Activated naive CD8-positive, alpha-beta T cell treated with anti-CD3 and anti-CD28 coated beads, Interleukin-2, amount 50 U/mL, for 24 hours (primary cell): ENCODE measurements at places on chromosomes 7 and 10.
A peak's percentile ranks its signal among the peaks of the same experiment; 100 is the strongest.

DNA sequence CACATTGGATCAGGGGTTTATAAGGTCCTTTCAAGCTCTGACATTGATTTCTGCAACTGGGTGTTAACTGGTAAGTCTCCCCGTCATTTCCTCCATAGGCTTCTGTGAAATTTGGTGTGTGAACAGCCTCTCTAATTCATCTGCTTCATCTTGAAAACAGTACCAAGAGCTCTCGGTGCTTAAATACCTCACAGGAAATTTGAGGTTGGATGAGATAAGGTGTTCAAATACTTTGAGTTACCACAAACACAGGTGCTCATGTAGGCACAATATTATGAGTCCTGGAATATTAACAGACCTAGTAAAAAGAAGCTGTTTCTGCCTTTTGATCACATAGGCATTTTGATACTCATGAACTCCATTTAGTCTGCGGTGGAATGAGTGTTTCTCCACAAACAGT, 85.2 kb downstream of the RTKN2 start:
- no peaks in the 10 kb centered on the region for H3K27me3 ChIP-seq
- H3K4me3 ChIP-seq, result peak overlapping the region; percentile 41
- H3K4me1 ChIP-seq, result peaks cover 80% of the 10 kb centered on the region
- no peak for DNase-seq
- H3K27ac ChIP-seq, result peak overlapping the region; percentile 98

- no peak overlapping the region for H3K4me3 ChIP-seq
- H3K27ac ChIP-seq, result no peak overlapping the region
- no peaks in the 10 kb centered on the region for H3K4me1 ChIP-seq
- no peak for DNase-seq
- no peaks in the 10 kb centered on the region for H3K27me3 ChIP-seq
- no peaks in the 10 kb centered on the region for H3K36me3 ChIP-seq
Observed at GRCh38 chr7:7125963-7126362, 56.4 kb upstream of the C1GALT1 start.

GRCh38 chr7:100655908-100656674, at the start of gene ACTL6B:
Gene ACTL6B, minus strand, starts transcription at chr7:100656448. Its CDS starts 94 bp downstream, at chr7:100656354.
- DNase-seq, result peak; percentile 68
- peaks cover 49% of the 10 kb centered on the region for H3K27me3 ChIP-seq
- H3K4me1 ChIP-seq, result no peaks in the 10 kb centered on the region
- no peak within 1 kb of the TSS for H3K4me3 ChIP-seq

DNA sequence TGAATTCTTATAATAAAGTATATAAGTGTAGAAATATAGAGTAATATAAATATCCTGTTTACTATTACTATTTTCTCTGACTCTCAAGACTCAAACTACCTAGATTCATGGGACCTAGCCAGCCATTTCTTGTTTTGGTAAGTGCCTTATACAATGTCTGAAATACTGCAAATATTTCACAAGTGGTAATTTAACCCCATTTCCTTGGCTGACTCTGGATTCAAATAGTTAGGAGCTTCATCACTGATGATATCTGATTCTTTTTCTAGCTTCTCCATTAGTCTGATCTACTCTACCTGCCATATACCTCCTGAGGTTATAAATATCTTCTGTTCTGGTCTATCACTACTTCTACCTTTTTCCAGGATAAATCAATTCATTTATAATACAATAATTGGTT, 6.4 kb upstream of the RALA start:
- H3K4me1 ChIP-seq, result peaks cover 7% of the 10 kb centered on the region
- H3K4me3 ChIP-seq, result no peak overlapping the region
- peaks cover 3% of the 10 kb centered on the region for H3K27me3 ChIP-seq
- DNase-seq, result no peak

- H3K36me3 ChIP-seq, result no peaks in the 10 kb centered on the region
- H3K27ac ChIP-seq, result no peak overlapping the region
- no peak overlapping the region for H3K4me3 ChIP-seq
- no peak for DNase-seq
- no peaks in the 10 kb centered on the region for H3K27me3 ChIP-seq
Observed at GRCh38 chr7:117645481-117646165, 165.8 kb downstream of the CFTR start.
